Activated CD8-positive, alpha-beta T cell treated with anti-CD3 and anti-CD28 coated beads, Interleukin-2, amount 10 ng/mL, durations not matched to agents 7 days and 5 days (primary cell): ENCODE measurements at places on chromosomes 2 and 18.

- DNase-seq = no peak
Measured at GRCh38 chr2:216633616-216634369, 573 bp downstream of the IGFBP2 start.

GRCh38 chr2:121284463-121285449 is at the start of gene TFCP2L1:
Gene TFCP2L1, minus strand, starts transcription at chr2:121285202. Its CDS starts 93 bp downstream, at chr2:121285109.
- peak; percentile 54 for DNase-seq

- DNase-seq = no peak
Measured at GRCh38 chr2:241942416-241943208, 73.1 kb downstream of the RTP5 start.

DNA sequence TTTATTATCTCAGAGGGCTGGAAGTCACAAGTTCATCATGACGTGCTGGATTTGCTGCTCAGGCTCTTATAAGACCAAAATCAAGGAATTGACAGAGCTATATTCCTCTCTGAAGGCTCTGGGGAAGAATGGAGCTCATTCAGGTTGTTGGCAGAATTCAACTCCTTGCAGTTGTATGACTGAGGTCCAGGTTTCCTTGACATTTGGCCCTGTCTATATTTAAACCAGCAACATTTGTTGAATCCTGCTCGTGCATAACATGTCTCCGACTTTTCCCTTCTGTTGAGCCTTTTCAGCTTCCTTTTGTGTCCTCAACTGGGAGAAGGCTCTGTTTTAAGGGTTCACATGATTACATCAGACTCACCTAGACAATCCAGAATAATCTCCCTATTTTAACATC is 203.4 kb downstream of the PDE11A start:
- no peak for DNase-seq

DNA sequence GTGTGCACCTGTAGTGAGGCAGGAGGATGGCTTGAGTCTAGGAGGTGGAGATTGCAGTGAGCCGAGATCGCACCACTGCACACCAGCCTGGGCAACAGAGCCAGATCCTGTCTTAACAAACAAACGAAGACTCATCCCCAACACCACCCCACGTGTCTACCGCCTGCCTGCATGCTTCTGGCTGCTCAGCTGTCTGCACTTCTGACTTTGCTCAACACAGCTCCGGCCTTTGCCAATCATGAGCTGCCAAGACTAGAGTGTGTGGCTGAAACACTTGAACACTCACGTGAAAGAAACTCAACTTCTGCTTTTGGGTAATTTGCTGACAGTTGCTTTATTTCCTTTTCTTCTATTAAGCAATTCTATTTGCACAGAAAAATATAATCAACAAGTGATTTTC is 32.1 kb upstream of the SP3 start:
- no peak for DNase-seq

GRCh38 chr2:144230448-144231085 is 289.4 kb downstream of the ZEB2 start:
- DNase-seq = no peak

- no peak for DNase-seq
Measured at GRCh38 chr2:132521341-132521740, 104.7 kb downstream of the GPR39 start.

DNA sequence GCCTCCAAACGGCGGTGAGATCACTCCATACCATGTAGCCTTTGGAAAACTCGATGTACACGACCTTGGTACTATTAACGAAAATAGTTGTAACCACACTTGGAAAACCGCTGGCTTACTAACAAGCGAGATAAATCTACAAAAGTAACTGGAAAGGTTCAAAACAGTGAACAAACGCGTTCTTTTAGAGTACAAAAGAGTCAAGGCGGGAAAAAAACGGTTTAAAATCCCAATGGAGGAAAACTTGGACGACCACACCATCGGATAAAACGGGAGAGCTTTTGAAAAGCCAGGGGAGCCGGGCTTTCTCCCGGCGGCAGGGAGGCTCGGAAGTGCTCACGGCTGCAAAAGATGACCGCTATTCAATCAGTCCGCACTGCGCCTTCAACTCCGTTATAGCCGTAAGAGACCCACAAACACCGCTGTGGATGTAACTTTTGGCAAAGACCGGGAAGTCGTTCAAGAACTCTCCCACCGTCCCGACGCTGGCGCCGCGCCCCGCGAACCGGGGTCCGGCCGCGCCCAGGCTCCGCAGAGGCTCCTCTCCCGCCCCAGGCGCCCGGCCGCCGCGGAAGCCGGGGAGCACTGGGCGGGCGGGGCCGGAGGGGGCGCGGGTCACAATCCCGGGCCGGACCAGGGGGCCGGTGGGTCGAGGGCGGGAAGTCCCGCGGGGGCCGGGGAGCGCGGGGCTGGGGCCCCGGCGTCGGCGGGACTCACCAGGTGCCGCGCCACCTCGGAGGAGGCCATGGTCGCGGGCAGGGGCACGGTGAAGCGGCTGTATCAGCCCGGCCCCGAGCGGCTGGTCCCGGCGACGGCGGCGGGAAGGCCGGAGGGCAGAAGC is 465 bp downstream of the SEPTIN10 start:
- no peak for DNase-seq

DNA sequence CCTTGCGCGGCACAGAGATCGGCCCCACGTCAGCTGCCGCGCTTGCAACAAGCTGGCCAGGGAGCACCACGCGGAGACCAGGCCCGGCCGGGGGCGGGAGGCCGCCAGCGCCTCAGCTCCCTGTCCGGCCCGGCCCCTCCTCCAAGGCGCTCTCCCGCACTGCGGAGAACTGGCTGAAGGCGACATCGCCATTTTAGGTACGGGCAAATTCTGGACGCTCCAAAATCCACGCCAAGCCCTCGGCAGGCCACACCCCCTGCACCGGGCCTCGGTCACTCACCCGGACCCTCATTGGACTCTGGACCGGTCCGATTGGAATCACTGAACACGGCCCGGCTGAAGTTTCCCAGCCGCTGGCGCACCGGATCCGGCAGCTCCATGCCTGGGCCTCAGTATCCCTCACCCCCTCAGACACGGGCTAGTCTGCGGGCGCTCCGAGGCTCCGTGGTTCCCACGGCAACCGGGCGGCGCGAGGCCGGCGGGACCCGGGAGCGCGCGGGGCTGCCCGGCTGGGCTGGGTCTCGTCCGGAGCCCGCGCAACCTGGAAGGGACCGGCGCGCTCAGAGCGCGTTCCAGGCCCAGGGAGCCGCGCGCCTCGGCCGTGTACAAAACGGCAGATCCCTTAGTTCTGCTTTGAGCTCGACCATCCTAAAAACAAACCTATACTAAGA is at the start of gene TMEM17:
Gene TMEM17, minus strand, starts transcription at position 446 of the 671 bp plus-strand sequence. Its CDS starts 66 bp downstream, at position 380.
- DNase-seq = peak; percentile 40

DNA sequence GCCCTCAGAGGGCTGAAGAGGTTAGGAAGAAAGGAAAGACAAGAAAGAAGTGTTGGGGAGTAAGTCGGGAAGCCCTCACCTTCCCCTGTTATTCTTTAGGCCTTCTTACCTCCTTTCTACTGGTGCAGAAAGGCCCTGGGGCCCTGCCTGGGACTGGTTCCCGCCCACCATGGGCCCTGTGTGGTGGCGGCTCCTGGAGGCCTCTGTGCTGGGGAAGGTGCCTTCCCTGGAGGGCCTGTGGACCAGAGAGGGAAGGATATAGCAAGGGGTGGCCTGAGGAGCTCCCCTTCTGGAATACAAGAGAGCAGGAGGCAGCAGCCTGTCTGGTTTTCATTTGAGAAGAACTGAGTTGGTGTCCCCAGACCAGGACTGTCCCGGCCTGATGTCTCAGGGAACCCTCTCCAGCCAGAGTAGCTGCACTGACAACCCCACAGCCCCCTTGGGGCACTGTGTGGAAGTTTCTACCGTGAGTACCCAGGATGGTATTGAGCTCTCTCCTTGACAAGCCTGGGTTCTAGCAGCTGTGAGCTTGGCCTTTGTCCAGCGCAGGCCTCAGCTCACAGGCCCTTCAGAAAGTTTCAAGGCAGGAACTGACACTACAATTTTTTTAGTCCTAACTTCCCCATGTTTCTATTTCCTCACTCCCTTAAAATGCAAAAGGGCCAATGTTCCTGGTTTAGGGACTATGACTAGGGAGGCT is 47.1 kb downstream of the EFR3B start:
- DNase-seq = no peak

GRCh38 chr2:72040629-72041571 is 106.8 kb downstream of the CYP26B1 start:
- no peak for DNase-seq

DNA sequence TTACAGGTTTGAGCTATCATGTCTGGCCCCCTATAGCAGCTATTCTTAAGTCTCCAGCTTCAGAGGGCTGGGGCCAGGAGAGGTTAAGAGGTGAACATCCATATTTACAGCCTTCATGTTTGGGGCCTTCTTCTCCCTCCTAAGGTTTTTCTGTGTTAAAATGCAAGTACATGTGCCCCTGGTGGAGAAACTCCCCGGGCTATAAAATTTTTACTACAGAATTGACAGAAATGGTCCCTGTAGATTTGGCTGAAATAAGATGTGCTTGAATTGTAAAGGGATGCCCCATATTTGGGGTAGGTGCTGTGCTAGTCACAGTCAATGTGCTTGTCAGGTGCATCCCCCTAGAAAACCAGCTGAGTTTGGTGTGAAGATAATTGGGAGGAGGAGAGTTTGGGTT is 263.3 kb upstream of the CXCR4 start:
- no peak for DNase-seq

DNA sequence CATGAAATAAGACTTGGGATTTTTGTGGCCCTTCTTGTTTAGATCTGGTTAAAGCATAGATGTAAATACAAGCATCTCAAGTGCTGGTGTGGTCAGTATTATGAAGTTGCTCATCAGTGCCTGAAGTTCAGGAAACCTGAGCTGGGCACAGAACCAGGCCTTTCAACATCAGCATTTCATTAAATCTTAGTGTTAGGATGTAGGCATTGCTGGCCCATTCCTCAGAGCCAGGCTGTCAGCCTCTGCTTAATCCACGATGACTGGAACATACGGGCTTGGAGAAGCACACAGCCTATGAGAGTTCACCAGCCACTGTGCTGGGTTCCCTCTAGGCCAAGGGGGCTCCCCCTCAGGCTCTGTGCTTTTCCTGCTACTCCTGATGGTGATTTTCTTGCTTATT is 270.2 kb downstream of the EN1 start:
- no peak for DNase-seq

GRCh38 chr2:232523682-232524597 is 2.0 kb upstream of the CHRND start:
- DNase-seq = peak; percentile 41

DNA sequence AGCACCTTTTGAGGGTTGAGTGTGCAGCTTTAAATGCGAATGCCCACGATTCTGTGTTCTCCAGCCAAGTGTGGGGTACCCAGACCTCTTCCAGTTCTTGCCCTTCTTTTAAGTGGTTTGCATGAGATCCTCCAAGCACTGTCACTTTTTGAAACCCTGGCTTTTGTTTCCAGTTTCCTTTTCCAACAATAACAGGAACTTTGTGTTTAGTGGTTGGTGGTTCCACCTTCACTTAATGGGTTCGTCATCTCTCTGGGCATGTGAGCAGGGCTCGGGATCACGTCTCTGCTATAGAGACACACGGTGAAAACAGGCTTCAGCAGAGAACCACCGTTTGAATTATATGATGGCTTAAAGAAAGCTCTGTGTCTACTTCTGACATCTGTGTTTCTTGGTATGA is 197.6 kb downstream of the LDLRAD4 start:
- DNase-seq = no peak

DNA sequence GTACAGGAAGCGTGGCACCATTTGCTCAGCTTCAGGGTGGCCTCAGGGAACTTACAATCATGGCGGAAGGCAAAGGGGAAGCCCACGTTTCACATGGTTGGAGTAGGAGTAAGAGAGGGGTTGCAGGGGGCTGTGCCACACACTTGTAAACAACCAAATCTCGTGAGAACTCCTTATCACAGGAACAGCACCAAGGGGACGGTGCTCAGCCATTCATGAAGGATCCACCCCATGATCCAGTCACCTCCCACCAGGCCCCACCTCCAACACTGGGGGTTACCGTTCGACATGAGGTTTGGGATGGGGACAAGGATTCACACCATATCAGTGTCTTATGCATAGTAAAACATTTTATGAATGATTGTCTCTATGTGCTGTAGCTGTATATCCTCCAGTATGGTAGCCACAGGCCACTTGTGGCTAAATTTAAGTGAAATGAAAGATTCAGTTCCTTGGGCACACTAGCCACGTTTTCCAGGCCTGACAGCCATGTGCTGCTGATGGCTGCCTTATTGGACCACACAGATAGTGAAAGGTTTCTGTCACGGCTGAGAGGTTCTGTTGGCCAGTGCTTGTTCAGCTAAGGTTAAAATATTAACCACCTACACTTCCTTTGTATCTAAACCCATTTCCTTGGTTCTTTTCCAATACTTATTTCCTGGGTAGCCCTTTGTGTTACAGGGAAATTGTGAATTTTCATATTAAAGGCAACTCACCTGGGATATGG is 77.3 kb downstream of the AGAP1 start:
- DNase-seq = no peak

DNA sequence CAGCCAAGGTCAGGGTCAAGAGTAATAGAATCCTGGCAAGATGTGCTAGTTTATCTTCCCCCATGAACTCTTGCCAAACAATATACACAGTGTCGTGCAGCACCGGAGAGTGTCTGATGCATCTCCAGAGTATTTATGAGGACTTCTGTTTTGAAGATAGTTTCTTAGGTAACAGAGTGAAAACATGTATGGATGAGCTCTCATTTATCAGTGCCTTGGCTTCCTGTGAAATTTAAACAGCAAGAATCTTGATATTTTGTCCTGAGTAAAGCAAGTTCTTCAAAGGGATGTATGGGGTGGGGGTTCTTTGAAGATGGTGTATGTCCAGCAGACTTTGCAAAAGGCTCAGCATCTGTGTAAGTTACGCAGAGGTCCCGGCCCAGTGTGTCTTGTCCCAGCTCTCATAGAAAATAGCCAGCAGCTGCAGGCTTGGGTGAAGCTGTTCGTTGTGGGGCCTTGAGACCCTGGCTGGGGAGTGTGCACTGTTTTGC is 361.0 kb upstream of the NT5C1B start:
- no peak for DNase-seq

GRCh38 chr2:158970241-158970751 is 1.9 kb downstream of the TANC1 start:
- no peak for DNase-seq

DNA sequence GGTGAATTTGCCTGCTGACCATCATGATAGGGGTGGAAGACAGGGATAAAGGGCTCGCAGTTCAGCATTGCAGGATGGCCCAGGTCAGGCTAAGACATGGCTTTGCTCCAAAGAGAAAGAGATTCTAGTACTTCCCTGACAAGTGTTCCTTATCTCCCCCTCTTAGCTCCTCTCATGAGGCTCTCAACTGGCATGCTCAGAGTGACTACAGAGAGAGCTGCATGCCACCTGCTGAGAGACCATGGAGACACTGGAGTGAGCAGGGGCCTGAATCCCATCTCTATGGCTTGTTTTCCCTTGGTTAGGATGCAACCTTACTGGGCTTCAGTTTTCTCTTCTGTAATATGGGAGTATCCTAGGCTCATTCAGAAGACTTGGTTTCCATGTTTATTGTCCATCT is 94.3 kb downstream of the ARHGAP15 start:
- no peak for DNase-seq

DNA sequence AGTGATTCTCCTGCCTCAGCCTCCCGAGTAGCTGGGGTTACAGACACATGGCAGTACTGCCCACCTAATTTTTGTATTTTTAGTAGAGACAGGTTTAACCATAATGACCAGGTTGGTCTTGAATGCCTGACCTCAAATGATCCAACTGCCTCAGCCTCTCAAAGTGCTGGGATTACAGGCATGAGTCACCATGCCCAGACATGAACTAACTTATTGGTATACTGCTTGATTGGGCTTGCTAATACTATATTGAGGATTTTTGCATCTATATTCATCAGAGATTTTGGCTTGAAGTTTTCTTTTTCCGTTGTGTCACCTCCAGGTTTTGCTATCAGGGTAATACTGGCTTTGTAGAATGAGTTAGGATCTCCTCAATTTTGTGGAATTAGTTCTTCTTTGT is 706.1 kb upstream of the HS6ST1 start:
- no peak for DNase-seq

GRCh38 chr2:54556621-54557121 is 100.5 kb downstream of the SPTBN1 start:
- DNase-seq = no peak
